ENCODE measurements at places on chromosomes 1 and 21.

DNA sequence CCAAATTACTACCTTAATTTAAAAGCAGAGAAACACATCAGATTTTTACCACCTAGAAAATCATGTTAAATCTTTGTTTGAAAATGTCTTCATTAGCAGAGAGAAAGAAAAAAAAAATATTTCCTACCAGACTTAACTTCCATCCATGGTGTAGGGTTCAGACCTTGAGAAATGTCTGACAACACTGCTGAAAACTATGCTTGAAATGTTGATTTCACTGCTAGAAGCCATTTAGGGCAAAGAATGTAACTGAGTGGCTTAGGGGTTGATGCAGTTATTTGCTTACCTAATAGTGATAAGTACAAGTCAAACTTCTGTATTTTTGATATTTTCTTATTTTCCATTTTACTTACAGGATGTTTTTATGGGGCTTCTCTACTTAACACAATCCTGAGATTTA, 495.6 kb upstream of the NEGR1 start:
- DNase-seq, result no peak

- no peak for DNase-seq
These were observed 597.7 kb upstream of the ZP4 start for GRCh38 chr1:238488401-238488800.

DNA sequence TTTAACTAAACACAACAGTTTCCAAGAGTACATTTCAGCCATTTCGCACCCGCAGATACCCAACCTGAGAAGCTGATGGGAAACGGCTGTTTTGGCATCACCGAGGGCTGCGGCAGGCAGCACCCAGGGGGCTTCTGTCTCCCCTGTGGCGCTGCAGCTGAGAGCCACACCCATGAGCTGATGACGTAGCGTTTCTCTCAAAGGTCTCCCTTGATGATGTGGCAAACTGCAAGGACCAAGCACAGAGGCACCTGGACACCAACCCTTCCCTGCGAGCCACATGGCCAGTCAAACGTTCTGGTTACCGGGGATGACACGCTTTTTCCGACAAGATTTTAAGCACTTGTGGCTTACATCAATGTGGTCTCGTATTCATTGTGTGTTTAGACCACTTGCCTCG, 150.8 kb upstream of the ERG start:
- DNase-seq, result no peak

DNA sequence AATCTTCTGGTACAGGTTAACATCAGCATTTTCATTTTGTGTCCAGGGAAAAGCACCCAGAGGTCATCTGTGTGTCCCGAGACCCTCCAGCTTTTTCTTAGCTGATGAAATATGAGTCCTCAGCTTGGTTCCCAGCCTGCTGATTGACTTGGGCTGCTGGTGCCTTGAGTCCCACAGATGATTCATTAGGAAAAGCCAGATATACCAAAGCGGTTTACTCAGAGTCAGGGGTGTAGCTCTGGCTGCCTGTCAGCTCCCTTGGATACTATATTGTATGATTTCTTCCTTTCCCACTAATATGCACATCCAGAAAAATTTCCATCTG, 43.7 kb upstream of the MAB21L3 start:
- no peak for DNase-seq

DNA sequence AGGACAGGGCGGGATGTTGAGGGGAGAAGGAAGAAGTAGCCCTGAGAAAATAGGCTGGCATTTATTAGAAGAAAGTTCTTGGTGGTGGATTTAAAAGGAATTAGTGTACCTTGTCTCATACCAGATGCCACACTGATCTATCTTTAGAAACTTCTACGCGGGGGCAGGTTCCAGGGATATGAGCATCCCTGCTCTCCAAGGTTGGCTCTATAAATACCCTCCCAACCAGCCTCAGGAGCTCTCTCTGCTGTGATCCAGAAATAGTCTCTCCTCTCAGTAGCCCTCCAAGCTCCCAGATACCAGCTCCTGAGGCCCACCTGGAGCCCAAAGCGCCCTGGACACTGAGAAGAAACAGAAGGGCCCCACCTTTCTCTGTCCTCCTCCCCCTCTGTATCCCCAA, 128.3 kb upstream of the TNR start:
- no peak for DNase-seq

DNA sequence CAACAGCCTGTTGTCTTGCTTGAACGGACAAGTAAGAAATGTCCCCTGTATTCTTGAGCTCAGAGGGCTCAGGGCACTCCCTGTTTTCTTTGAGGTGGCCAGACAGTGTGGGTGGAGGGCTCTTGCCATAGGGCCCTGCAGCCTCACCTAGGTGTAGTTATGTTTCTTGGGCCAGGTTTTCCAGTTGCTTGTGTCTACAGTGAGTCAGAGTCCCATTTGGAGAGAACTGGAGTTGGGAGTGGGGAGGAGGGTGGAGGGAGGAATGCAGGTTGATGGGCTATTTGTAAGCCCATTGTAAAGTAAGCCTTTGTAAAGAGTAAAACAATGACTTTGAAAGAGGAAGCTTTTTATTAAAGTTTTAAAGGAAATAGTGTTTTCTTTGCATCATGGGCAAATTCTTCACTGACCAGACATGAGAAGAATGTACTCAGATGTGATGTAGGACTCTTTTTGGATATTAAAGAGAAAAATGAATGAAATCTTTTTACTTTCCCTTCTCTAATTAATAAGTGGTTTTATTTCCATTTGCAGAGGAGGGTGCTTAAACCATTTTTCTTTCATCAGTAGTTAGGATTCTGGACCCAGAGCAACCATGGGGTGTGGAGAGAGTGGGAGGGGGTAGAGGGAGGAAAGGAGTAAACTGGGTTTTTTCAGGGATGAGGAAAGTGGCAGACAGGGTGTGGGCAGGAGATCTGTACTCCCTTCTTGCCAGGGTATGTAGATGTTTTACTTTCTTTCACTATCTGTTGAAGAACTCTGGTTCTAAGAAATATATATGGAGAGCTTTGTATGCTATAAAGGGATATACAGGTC, 45.1 kb upstream of the MACF1 start:
- DNase-seq, result no peak

GRCh38 chr1:90359994-90360393, 357.1 kb downstream of the BARHL2 start:
- no peak for DNase-seq

GRCh38 chr1:173937062-173937461, 19.9 kb upstream of the SERPINC1 start:
- DNase-seq, result no peak

- DNase-seq, result no peak
These were observed 93.0 kb upstream of the DUSP10 start for GRCh38 chr1:221834698-221835513.

DNA sequence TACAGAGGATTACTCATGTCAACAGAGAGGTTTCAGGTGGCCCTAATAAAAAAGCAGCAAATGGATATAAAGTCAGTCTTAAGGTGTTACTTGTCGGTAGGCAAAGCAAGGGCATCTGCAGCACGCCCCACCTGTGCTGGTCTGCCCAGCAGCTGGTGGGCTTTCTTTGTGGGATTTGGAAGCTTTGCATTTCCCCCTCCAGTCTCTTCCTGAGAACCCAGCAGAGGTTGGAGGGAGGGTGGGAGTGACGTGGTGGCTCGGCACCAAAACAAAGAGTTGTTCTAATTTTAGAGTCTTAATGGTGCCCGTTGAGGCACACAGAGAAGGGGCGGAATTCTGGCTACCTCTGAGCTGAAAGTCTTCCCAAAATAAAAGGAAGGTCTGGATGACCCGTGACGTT, 4.8 kb upstream of the PCBP3 start:
- no peak for DNase-seq

DNA sequence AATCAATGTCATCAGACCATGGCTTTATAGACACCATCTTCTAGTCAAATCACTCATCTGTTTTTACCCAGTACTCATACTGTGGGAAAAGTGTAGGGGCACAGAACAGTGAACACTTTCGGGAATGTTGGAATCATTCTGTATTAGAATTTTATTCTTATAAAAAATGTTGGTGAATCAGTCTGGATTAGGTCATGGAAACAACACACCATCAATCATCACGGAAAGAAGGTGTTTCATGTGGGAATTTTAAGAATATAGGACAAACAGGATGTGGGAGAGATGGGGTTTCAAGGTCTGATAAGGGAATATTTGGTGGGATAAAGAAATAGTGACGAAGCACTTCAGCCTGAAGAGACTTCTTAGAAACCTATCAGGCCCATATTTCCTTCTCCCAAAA, 17.3 kb downstream of the GBP1 start:
- no peak for DNase-seq

DNA sequence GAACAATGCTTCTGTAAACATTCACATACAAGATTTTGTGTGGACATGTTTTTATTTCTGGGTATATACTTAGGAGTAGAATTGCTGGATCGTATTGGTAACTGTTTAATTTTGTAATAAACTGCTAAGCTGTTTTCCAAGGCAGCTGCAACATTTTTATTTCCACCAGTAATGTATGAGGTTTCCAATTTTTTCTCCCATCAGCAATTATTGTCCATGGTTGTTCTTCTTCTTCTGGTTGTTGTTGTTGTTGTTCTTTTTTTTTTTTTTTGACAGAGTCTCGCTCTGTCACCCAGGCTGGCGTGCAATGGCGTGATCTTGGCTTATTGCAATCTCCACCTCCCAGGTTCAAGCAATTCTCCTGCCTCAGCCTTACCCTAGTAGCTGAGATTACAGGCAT, 26.9 kb downstream of the ZYG11B start:
- no peak for DNase-seq

DNA sequence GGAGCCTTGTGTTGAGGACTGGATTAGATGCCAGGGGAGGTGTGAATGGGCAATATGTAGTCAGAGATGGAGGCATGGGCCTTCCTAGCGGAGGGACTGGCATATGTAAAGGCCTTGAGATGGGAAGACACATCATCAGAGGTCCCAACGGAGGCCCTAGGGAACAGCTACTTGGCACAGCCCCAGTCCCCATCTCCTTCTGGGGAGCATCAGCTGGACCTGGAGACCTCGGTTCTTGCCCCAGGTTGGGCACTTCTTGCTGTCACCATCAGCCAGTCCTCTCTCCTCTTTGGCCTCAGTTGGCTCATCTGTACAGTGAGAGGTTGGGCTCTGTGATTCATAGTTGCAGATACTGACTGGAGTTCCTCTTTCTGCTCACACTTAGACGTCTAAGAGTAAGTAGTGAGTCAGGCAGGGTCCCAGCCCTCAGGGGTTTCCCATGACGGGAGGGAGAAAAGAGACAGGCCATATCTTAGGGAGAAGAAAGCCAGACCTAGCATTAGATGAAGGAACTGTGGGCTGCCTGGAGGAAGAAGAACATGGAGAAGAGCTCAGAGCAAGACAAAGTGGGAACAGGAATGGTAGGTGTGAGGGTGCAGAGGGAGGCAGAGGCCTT, 3.4 kb upstream of the MARCKSL1 start:
- no peak for DNase-seq

DNA sequence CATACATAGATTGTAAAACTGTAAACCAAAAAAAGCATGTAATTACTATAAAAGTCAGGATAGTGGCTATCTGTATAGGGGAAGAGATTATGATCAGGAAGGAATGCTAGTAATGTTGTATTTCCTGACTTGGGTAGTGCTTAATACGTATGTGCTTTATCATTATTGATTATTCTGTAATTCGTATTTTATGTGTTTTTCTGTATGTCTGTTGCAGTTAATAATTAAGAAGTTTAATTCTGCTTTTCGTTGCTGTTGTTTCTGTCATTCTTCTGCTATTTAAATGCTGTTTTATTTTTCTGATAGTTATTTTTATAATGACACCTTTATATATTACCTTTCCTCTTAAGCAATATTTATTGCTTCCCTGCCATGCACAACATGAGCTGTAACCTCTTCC, 29.3 kb upstream of the TRIM33 start:
- no peak for DNase-seq

GRCh38 chr1:101220906-101221305, 15.9 kb upstream of the S1PR1 start:
- no peak for DNase-seq

GRCh38 chr1:157437296-157437695, 115.0 kb downstream of the FCRL5 start:
- no peak for DNase-seq

- no peak for DNase-seq
These were observed 81.0 kb downstream of the CNIH3 start for GRCh38 chr1:224696891-224697765.

- no peak for DNase-seq
These were observed 7.3 kb downstream of the CSTB start for GRCh38 chr21:43768868-43769167.

DNA sequence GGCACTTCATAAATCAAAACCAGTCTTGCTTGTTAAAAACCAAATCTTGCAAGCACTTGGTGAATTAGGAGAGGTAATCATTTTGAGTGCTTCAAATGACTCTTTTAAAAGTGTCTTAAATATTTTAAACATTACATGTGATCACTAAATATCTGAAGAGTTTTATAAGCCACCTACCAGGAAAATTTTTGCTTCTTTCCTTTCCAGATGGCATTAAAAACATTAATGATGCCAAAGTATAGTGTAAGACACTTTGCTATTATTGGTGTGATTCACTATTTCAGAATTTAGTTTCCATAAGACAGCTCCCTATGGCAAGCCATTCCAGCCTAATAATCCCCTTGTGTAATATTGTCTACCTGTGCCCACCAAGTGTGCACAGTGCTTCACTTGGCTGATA, 548.8 kb upstream of the ADAMTS5 start:
- no peak for DNase-seq

DNA sequence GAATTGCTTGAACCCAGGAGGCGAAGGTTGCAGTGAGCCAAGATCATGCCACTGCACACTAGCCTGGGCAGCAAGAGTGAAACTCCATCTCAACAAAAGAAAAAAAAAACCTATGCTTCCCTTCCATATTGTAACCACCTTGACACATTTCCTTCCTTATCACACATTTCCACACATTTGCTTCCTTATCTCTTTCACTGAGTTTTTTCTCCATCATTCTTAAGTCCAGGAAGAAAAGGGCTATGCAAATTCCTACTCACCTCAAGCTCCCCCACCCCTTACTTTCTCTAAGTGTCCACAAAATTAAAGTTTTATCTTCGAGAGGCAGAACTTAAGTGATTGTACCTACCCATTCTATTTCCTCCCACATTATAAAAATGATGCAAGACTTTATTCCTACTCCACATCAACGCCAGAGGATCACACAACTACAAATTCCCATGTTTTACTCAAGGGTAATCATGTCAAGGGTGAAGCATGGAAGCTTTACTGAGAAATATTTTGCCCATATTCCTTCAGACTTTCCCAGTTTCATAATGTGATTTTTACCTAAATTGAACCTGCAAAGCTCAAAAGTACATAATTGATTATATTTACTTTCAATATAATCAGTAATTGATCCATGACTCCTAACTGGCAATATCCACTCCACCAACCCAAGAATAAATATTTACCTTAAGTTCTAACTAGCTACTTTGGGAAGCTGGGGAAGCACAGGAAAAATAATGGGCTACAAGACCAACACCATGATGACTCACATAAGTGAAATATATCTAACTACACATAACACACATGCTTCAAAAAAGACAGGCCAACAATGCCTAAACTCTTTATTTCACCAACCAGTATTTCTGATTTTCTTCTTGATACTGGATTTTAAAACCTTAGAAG, 9.3 kb downstream of the WDR77 start:
- no peak for DNase-seq

DNA sequence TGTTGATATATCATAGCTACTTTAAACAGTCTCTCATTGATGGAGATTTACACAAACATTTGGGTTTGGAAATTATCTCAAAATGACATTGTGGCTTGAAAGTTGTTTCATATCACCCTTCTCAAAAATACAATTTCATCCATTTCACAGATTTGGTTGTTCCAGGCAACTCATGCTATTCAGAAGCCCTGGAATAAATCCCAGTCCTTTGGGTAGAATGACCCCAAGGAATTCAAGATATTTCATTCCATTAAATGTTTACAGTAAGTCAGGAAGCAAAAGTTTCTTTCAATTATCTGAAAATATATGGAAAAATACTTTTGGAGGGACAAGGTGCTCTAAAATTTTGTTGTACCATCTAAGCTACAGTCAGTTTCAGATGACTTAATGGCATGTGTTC, 27.1 kb downstream of the MPZL1 start:
- DNase-seq, result no peak

Data from left hindlimb (tissue), 1 donor.